Stimulated activated CD4-positive, alpha-beta T cell treated with anti-CD3 and anti-CD28 coated beads, Interleukin-1b, Interleukin-23, amount 100 ng/mL, for 4 hours (primary cell): ENCODE measurements at places on chromosomes 5 and 9.
A peak's percentile ranks its signal among the peaks of the same experiment; 100 is the strongest.

- no peak for DNase-seq
Observed at GRCh38 chr9:19927560-19927959, 138.7 kb upstream of the SLC24A2 start.

DNA sequence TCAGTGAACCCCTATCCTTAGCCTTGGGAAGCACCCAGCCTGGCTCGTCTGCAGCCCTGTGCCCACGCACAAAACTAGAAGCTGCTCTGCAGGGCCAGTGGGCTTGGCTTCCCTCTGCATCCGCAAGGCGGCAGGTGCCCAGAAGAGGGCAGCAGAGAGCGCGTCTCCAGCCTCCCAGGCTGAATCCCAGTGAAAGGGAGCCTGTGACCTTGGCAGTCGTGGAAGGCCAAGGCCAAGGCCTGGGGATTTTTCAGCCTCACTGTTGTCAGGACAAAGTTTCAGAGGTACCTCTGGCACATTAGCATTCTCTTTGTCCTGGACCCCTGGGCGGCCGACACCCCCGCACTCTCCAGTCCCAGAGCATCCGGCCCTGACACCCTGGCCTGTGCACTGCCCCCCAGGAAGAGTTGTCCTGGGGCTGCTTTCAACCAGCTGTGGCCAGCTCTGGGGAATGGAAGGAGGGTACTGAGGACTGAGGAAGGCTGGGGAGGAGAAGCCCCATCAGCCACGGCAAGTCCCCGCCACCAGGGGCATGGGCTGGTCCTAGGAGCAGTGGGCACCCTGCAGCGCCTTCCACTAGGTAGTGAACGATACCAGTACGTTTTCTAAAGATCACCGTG is 63.6 kb upstream of the IL17B start:
- peak; percentile 71 for DNase-seq

- DNase-seq: no peak
Observed at GRCh38 chr5:33409435-33410170, 31.2 kb upstream of the TARS1 start.

GRCh38 chr5:78927657-78928282 is 57.3 kb downstream of the ARSB start:
- DNase-seq: no peak

- no peak for DNase-seq
Observed at GRCh38 chr9:137423514-137424291, 510 bp downstream of the NOXA1 start.

DNA sequence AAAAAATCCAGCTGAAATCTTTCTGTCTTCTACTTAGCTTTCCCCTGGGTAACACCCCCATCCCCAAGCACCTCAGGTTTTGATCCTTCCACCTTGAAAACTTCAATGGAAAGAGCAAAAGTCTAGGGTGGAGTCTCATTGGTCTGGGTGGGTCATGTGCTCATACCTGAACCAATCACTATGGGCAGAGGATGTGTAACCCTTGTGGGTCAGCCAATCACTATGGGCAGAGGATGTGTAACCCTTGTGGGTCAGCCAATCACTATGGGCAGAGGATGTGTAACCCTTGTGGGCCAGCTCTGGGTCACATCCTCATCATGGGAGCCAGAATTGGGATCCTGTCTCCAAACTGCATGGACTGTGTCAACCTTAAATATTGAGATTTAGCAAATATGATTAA is 18.5 kb downstream of the NAIF1 start:
- DNase-seq: no peak

- no peak for DNase-seq
Observed at GRCh38 chr9:16543686-16544085, 326.8 kb downstream of the BNC2 start.

DNA sequence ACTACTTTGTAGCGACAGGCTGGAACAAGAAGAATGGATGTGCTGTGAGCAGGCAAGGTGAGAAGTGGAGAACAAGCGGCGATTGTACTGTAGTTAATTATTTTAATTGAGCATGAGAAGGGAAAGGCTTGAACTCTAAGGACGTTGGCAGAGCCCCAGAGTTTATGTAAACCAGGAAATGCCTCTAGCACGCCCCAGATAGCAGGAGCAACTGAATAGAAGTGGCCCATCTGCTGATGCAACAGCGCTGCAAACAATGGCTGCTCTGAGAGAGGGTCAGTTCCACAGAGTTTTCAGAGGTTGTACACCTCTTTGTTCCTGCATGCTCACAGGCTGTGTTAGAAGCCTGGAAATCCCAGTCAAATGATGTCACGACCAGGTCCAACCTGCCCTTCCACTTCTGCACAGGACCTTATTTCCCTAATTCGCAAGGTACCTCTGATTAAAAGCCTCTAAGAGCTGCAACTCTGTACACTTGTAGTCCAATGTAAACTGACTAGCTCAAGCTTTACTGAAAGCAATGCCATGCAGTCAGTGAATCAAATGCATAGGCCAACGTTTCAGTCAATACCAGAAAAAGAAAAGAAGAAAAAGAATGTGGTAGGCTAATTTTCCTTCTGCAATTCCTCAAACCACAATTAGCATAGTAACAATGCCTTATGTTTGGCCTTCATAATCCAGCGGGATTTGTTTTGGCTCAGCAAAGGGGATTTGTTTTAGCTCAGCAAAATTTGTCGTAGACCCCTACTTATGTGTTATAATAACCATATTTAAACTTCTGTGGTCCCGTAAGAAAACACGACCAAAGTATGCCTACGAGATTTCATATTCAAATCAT is 119.6 kb upstream of the RETREG1 start:
- DNase-seq: no peak

DNA sequence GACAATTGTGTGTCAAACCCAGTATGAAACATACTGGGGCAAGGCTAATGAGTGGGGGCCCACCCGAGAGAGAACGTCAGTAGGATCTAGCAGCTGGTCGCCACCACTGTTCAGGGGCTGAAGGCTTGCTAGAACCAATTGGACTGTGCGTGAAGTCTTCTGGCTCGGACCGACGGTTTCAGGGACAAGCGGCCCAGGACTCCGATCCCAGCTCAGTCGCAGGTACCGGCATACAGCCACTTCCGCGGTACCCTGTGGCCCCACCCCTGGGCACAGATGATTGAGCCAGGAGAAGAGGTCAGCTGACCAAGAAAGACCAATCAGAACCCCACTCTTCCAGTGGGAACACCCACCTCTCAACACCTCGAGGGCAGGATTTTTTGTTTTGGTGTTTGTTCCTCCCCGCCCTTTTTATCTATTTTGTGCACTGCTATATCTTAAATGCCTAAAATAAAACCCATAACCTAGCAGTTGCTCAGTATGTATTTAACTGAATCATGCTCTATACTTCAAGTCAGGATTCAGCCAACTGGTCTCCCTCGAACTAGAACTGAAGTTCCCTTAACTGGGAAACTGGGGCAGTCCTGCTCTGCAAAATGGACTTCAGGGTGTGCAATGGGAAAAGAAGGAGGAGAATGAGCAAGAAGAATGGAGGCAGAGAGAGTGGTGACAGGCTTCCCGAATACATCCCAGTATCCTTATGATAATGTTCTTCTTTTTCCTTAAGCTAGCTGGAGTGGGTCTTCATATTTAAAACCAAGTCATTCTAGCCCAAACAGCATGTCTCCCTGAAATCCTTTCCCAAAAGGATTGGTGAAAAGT is 21.1 kb upstream of the CPEB4 start:
- no peak for DNase-seq

DNA sequence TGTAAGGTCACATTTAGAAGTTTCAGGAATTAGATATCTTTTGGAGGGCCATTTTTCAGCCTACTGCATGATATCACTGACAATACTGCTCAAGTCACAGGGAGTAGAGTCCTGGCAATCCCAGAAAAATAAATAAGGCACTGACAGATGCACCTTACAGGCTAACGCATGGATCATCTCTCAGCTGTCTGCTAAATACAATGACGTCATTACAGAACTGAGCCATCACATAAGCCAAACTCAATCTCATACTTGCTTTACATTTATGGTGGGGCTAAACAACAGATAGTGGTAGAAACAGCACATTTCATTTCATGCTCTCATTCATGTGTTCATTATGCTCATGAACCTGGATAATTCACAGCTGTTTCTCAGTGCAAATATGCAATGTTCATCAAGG is 243.7 kb downstream of the SEMA5A start:
- DNase-seq: no peak

DNA sequence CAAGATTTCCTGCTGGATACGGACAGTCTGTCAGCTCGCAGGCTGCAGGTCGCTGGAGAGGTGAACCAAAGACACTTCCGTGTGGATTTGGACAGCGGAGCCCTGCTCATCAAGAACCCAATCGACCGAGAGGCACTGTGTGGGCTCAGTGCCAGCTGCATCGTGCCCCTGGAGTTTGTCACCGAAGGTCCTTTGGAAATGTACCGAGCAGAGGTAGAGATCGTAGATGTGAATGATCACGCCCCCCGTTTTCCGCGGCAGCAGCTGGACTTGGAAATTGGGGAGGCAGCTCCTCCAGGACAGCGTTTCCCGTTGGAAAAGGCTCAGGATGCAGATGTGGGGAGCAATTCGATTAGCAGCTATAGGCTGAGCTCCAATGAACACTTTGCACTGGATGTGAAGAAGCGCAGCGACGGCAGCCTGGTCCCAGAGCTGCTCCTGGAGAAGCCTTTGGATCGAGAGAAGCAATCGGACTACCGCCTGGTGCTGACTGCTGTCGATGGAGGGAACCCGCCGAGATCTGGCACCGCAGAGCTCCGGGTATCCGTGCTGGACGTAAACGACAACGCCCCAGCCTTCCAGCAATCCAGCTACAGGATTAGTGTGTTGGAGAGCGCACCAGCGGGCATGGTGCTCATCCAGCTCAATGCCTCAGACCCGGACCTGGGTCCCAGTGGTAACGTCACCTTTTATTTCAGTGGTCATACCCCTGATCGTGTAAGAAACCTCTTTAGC is 658 bp downstream of the PCDHGC4 start:
- no peak for DNase-seq

GRCh38 chr5:7904170-7904569 is 35.2 kb downstream of the MTRR start:
- no peak for DNase-seq

DNA sequence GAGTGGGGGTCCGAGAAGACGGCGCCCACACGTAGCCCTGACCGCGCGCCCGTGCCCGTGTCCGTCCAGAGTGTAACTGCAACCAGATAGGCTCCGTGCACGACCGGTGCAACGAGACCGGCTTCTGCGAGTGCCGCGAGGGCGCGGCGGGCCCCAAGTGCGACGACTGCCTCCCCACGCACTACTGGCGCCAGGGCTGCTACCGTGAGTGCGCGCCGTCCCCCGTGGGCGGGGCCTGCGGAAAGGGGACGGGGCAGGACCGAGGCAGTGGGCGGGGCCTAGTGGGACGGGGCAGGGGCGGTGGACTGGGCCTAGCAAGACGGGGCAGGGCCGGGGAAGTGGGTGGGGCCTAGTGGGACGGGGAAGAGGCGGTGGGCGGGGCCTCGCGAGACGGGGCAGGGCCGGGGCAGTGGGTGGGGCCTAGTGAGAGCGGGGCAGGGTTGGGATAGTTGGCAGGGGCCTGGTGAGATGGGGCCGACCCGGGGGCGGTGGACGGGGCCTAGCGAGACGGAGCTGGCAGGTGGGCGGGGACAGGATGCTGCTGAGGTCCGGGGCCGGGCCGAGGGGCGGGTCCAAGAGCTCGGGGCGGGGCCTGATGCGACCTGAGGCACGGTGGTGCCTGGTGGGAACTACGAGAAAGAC is 79.1 kb downstream of the NTNG2 start:
- peak; percentile 100 for DNase-seq

GRCh38 chr9:28779243-28779642 is 1206.0 kb upstream of the C9orf72 start:
- DNase-seq: no peak

DNA sequence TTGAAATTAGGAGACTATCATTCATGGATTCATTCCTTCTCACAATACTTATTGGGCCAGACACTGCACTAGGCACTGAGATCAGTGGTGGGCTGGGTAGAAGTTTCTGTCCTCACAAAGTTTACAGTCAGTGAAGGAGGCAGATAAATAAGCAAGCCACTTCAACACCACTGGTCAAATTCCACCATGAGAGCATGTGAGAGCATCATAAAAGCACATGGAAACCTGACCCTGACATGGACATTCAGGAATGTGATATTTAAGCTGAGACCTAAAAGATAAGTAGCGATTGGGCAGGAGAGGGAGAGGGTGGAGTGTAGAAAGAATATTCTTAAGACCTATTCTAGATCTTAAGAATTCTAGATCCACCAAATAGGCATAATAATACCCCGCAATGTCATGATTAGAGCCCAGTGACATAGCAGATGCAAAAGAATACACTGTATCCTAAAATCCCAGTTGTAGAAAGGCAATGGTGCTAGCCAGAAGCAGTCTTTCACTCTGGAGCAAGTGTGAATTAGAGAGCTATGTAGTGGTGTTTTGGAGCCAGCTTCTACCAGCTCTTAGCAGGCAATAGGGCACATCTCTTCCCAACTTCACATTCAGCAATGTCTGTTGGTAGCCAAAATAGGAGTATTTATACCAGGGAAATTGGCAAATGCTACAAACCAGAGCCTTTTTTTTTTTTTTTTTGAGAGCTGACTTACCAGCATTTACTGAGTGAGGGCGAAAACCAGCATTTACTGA is 46.4 kb downstream of the SH3RF2 start:
- no peak for DNase-seq

GRCh38 chr5:119343052-119343451 is 12.8 kb upstream of the TNFAIP8 start:
- no peak for DNase-seq

- DNase-seq: peak; percentile 28
Observed at GRCh38 chr5:159310511-159310910, 19.8 kb downstream of the IL12B start.

GRCh38 chr5:13695076-13695712 is 249.3 kb downstream of the DNAH5 start:
- no peak for DNase-seq

DNA sequence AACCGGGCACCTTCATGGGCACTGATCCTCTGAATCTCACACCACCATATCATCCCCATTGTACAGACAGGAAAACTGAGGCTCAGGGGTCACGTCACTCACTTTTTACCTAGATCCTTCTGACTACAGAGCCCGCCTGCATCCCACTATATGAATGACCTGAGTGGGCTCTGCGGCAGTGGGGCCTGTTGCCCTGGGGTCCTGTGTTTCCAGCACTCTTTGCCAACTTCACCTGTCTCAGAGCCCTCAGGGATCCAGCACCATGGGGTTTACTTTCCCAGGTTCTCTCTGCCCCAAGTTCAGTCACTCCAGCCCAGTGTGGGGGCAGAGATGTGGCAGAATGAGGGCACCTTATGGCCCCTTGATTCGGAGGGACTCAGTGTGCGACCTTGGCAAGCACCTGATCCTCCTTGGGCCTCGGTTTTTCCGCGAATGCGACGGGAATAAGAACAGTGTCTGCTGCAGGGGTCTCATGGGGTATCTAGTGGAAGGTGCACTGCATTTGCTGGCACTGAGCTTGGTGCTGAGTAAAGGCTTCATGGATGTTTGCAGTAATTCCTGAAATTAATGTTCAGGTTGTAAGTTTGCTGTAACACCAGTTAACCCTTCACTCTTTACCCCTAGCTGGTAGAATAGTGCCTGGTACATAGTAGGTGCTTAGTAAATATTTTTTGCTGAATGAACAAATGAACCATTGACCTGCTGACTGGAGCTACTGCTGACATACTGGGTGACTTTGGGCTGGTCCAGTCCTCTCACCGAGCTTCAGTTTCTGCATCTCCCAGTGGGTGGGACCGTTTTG is 47.1 kb upstream of the BOD1 start:
- no peak for DNase-seq

- DNase-seq: no peak
Observed at GRCh38 chr9:137325124-137325523, 23.1 kb upstream of the NRARP start.
